ENCODE measurements at places on chromosomes 3 and 15.

- DNase-seq: no peak
Observed at GRCh38 chr15:47473106-47473725, 244.1 kb upstream of the SEMA6D start.

- no peak for DNase-seq
Observed at GRCh38 chr15:82048811-82049210, 3.0 kb upstream of the MEX3B start.

- DNase-seq: no peak
Observed at GRCh38 chr15:87167055-87167454, 1087.4 kb downstream of the AGBL1 start.

DNA sequence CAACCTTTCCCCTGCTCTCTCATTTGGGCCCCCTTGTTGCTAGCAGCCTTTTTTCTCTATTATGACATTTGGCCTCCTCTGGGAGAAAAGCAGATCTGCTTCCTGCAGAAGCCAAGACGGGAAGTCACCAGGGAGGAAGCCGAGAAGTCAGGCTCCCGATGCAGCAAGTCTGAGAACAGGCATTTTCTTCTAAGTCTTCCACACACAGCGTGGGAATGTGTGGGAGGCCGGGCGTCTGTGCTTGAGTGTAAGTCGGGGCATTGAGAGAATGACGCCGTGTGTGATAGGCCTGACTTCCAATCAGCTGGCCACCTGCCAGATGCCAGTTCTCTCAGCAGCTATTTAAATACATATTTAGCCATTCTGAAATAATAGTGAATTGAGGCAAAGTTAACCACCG is 75.8 kb upstream of the FAM98B start:
- peak; percentile 83 for DNase-seq

GRCh38 chr3:88574146-88574545 is 424.4 kb downstream of the C3orf38 start:
- DNase-seq: no peak

- DNase-seq: no peak
Observed at GRCh38 chr3:139301183-139301582, 42.6 kb upstream of the MRPS22 start.

- DNase-seq: peak; percentile 54
Observed at GRCh38 chr3:194766845-194767244, 81.2 kb downstream of the FAM43A start.

DNA sequence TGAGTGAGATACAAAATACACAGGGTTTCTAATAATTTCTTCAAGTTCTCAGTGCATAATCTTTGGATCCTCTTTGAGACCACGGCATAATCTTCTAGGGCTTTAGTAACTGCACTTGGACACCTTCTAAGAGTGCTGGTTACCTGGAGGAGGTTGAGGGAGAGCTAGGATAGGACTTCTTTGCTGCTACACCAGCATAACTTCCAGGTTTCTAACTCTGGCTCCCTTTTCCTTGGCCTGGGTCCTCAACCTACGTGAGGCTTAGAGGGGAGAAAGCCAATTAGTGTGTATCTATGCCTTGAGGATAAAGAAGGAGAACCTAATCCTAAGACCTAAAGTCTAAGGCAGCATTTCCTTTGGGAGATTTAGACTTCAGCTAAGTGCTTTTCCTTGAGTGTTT is 184.8 kb downstream of the LSAMP start:
- DNase-seq: no peak

DNA sequence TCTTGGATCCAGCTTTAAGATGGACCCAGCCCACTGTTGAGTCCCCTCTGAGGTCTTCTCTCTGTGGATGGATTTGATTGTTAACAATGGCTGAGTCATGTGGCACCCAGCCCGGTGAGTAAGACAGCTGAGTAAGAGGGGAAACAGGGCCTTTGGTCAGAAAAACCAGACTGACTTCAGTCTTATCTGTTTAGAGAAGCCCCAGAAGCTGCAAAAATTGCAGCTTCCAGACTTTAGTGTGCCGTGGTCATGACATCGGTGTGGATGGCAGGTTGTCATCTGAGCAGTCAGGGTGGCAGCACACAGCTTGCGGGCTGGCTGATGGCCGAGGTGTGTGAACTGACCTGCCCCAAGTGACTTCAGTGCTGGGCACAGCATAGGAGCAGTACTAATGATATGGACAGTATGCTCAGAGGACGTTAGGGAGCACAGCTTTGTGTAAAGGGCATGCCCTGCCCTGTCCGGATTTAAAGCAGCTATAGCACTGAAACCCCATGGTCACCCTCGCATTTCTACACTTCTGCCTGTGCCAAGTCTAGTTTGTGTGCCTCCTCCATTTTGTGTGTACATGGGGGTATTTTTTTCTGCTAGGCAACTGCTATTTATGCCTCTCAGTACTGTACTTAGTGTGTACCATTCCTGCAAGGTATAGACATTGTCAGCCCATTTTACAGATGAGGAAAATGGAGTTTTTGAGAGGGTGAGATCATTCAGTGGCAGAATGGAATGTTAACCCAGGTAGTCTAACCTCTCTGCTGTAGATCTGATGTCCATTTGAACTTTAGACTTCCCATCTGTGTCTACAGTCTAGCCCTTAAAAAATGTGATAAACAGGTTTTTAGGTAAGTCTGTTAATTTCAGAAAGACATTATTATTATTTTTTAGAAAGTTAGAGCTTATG is 44.4 kb downstream of the FLNB start:
- DNase-seq: peak; percentile 72

DNA sequence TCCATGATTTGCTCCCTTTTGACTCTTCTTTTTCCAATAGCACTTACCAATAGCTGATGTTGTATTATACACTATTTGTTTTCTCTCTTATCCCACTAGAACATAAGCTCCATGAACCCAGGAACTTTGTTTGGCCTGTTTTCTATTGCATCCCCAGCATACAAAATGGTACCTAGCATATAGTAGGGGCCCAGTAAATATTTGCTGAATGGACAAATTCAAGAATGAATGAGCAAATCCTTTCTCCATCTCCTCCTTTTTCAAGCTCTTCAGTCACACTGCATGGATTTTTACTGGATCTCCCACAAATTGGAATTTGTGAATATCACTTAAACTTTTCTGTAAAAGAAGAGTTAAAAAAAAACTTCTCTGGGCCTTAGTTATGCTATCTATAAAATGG is 66.6 kb upstream of the FEZF2 start:
- DNase-seq: no peak

DNA sequence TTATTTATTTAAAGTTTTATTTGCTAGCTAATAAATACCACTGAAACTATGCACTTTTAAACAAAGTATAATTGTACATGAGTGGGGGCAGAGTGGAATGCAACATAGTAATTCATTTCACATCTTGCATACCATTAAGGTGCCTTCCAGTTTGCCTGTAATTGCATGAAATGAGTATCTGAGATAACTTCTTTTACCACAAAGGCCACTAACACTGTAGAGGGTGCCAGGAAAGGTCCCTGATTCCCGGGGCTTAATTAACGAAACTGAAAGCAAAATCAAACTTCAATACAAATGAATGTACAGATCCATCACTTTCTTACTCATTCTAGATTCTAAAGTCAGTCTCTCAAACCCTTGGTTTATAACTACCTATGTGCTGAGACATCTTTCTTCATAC is 2.1 kb downstream of the CD47 start:
- peak; percentile 19 for DNase-seq

GRCh38 chr15:28911310-28911931 is 25.6 kb downstream of the APBA2 start:
- DNase-seq: no peak

- no peak for DNase-seq
Observed at GRCh38 chr3:58005669-58006068, 2.6 kb upstream of the FLNB start.

GRCh38 chr15:52224211-52224610 is 33.0 kb upstream of the GNB5 start:
- DNase-seq: peak; percentile 34

GRCh38 chr15:38662033-38662802 is 97.6 kb upstream of the RASGRP1 start:
- DNase-seq: peak; percentile 59

- DNase-seq: no peak
Observed at GRCh38 chr3:115855911-115856310, 232.6 kb downstream of the GAP43 start.

- DNase-seq: no peak
Observed at GRCh38 chr15:62895905-62896316, 146.6 kb upstream of the TPM1 start.

DNA sequence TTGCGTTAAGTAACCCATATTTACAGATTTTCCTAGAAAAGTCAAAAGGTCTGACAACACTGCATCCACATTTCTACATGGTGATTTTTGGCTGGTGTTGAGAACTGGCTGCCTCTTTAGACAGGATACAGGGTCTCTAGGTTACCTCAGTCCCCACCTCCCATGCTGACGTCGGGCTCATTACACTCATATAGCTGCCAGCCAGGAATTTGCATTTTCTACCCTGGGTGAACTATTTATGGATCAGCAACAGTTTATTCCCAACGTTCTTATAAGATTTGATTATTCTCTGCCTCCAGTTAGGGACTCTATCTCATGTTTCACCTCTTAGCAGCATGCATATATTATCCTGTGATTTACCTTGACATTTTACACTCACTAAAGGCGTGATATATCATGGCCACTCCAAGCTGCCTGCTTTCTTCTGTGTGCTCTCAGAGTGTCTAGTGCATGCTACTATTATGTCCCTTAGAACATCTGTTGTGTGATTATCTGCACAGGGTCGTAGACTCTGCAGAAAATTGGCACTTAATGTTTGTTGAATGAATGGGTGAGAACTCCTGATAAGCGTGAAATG is 49.0 kb downstream of the CLDN11 start:
- DNase-seq: no peak

DNA sequence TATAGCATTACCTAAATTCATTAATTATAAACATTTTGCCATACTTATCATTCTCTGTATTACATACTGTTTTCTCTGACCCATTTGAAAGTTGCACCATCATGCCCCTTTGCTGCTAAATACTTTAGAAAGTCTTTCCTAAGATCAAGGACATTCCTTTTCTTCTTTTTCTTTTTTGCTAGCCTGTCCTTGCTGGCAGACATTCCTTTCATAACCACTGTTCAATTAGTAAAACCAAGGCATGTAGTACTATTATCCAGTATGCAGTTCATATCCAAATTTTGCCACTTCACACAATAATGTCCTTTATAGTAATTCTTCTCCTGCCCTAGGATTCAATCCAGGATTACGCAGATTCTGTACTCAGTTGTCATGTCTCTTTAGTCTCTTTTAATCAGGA is 321.0 kb upstream of the C2CD4B start:
- no peak for DNase-seq

- DNase-seq: no peak
Observed at GRCh38 chr3:11600501-11601282, 43.0 kb downstream of the VGLL4 start.

GRCh38 chr3:81955878-81956277 is 194.4 kb upstream of the GBE1 start:
- DNase-seq: no peak

GRCh38 chr3:161349529-161350312 is 21.6 kb downstream of the SPTSSB start:
- DNase-seq: peak; percentile 22

DNA sequence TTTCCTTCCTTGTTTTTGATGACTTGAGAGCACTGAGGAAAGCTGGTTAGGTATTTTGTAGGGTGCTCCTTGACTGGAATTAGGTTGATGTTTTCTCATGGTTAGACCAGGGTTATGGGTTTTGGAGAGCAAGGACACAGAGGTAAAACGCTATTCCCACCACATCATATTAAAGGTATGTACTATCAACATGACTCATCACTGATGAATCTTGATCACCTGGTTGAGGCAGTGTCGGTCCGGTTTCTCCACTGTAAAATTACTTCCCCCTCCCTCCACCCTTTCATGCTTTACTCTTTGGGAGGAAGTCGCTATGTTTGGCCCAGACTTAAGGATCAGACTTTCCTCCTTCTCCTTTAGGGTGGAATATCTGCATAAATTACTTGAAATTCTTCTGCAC is 201.6 kb downstream of the EDEM1 start:
- DNase-seq: no peak

- DNase-seq: no peak
Observed at GRCh38 chr3:81468391-81468790, 293.1 kb downstream of the GBE1 start.

- no peak for DNase-seq
Observed at GRCh38 chr3:188257384-188258026, 103.5 kb downstream of the LPP start.

DNA sequence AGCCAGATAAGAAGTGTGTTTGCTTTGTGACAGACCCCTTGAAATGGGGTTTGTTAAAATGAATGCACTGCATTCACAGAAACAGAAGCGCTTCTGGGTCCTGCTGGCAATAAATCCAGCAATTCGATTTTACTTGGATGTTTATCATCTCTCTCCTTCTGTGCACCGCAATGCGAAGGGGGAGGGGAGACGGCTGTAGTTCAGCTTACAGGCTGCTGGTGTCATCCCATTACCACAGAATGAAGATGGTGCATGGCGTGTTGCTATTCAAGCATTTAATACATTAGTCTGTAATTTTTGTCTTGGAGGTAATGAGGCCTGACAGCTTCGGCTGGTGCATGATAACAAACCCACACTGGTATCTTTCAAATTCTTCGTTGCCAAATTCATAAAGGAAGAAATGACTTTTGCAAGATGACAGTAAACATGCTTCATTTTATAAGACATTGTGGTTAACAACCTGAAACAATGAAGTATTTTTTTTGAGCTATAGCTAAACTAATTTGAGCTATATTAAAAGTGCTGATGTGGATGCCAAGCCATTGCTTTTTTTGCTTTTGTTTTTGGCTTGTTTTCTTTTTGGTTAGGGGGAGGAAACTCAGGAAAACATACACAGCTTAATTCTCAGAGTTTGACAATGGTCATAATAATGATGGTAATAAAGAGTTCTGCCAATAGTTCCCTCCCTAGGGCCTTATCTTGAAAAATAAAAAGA is 418.3 kb downstream of the OTOL1 start:
- no peak for DNase-seq

GRCh38 chr15:82870727-82871320 is 61.4 kb downstream of the WHAMM start:
- DNase-seq: peak; percentile 80

- DNase-seq: no peak
Observed at GRCh38 chr3:195805181-195805580, 6.5 kb downstream of the MUC4 start.

DNA sequence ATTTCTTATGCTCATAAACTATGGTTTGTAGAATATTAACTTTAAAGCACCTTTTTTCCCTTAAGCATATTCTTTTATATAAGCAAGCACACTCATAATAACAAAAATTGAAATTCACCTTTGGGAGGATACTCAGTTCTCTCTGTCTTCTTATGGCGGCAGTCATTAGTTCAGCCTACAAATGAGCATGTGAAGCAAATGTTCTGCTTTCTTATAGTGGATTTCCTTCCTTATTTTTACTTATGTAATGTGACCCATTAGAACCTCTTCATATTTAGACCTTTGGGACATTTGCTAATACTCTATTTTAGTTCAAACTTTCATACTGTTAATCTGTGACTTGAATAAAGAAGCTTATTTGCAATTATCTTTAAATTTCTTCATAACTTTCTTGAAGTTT is at the start of gene P2RY13:
Gene P2RY13 (minus strand): TSS at position 187 of the 400 bp plus-strand sequence. CDS start 21 bp downstream, at position 166.
- DNase-seq: peak; percentile 69

DNA sequence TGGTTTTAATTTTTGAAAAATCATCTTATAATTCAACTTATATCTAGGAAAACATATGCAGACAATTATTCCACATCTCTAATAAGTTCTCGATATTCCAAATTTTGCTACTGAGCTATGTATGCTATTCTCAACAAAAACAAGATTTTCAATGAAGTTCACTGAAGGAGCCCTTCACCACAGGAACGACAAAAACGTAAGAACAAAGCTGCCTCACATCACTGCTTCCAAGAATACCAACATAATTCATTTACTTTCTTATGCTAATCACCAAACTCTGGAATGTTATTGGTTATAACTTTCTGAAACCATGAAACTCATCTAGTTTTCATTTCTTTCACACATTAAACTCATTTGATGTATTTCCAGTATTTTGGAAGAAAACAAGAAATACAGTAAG is 49.7 kb downstream of the GNB4 start:
- no peak for DNase-seq
